Left renal cortex interstitium (tissue), 4 donors: ENCODE measurements at places on chromosomes 3 and 15. TPM values are rescaled to one million over a fixed set of nuclear protein-coding genes. Genes with fewer than 3 reads are reported as not detected.

The CCNDBP1 gene
- 55.8 TPM for polyA plus RNA-seq

The OR5K2 gene
- 0.16 TPM for polyA plus RNA-seq

The NEK10 gene
- polyA plus RNA-seq, result 2.3 TPM

The PLOD2 gene
- 146 TPM for polyA plus RNA-seq

The TRPC1 gene
- polyA plus RNA-seq, result 10.9 TPM

The BTLA gene
- 0.56 TPM for polyA plus RNA-seq

The MESD gene
- polyA plus RNA-seq, result 42.5 TPM

The ALPK3 gene
- polyA plus RNA-seq, result 15.3 TPM

The GOLGA8Q gene
- 2.5 TPM for polyA plus RNA-seq

The PRSS50 gene
- 1.4 TPM for polyA plus RNA-seq

The SLC12A6 gene
- polyA plus RNA-seq, result 29.3 TPM

The KNG1 gene
- polyA plus RNA-seq, result 220 TPM

The LRRC2 gene
- polyA plus RNA-seq, result 2.1 TPM

The SCN11A gene
- polyA plus RNA-seq, result 1.4 TPM

The MYO5A gene
- 8.3 TPM for polyA plus RNA-seq

The UPK1B gene
- polyA plus RNA-seq, result 7.1 TPM

The C3orf49 gene
- polyA plus RNA-seq, result 1.2 TPM

The MYO5C gene
- polyA plus RNA-seq, result 30.6 TPM

The GOLGA8J gene
- 0.31 TPM for polyA plus RNA-seq

The TNNC1 gene
- 4.8 TPM for polyA plus RNA-seq
